OCI-M1 (cell line): ENCODE measurements at places on chromosomes 2 and 18.

- DNase-seq, result no peak
Observed at GRCh38 chr2:191617575-191617974, 60.4 kb upstream of the NABP1 start.

DNA sequence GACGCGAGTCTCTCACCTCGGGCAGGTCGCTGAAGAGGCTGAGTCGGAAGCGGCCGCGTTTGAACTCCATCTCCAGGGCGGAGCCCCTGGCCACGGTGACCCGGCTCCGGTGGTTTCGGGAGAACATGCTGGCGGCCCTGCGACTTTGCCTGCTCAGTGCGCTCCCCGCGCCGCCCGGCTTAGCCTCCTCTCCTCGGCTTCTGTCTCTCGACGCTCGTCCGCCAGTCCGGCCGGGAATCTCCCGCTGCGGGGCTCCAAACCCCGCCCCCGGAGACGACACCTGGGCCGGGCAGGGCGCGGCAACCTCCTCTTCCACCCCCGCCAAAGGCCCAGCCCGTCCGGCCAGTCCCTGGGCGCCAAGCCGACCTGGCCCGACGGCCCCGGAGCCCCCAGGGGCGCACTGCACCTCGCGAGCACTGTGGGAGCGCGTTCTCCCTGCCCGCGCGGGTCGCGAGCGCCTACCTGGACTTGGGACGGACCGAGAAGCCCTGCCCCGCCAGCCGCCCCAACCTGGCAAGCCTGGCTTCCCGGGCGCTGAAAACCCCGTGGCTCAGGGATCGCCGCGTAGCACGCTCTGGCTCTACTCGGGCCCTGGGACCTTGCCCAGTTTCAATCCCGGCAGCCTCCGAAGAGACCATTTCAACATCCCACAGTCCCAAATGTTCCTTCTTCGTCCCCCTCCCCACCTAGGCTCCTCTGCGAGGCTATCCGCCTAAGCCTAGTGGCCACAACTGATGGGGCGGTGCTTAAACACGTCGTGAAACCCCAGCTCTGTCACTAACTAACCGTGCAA, at the start of gene RTKN:
TSS of gene RTKN (minus strand) at position 248 of the 793 bp plus-strand sequence. CDS start at position 127, 121 bp downstream.
- DNase-seq, result no peak

- no peak for DNase-seq
Observed at GRCh38 chr2:209768557-209768956, 3.1 kb upstream of the UNC80 start.

DNA sequence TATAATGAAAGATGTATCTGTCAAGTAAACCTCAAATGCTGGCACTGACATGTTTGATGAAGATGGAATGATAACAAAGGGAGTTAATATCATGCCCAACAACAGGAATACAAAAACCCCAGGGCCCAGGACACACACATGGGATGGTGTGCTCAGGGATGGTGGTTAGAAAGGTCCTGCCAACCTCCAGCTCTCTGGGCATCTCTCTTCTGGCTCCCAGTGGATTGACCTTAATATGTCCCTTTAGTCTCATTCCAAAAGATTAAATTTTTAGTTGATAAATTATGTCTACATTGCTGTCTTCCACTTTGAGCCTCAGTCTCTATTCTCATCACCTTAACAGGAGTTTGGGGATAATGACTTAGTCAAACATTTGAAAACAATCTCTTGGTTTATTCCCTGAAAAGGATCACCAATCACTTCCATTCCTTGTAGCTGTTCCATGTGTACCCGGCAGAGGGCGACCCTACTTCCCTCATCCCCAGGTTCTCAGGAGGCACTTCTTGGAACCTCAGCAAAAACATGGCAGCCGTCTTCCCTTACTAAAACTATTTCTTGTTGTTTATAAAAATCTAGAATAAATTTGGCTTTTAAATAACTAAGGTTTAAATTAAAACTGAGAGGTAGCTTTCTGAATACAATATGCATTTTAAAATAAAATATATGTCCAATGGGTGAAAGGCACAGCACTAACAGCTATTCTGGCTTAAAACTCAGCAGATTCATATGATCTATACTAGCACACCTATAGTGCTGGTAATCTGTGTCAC, 29.6 kb downstream of the MCEE start:
- peak; percentile 76 for DNase-seq

- no peak for DNase-seq
Observed at GRCh38 chr2:128686497-128686859, 367.8 kb upstream of the HS6ST1 start.

GRCh38 chr18:9986156-9986930, 72.5 kb downstream of the VAPA start:
- no peak for DNase-seq

- no peak for DNase-seq
Observed at GRCh38 chr2:230042195-230042594, 26.5 kb downstream of the SLC16A14 start.

DNA sequence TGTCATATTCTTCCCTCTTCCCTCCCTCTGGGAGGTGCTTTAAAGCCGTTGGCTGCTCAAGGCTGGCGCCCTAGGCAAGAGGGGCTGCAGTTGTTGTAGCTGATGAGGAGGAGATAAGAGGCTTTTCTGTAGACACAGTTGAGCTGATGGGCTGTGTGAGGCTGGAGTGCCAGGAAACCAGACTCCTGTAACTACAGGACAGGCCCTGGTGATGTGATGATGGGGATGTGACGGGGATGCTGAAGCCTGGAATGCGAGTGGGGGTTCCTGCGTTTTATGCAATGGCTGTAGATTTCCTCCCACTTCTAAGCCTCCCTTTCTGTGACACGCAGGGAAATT, 5.7 kb upstream of the EFR3B start:
- no peak for DNase-seq

GRCh38 chr18:9617006-9617542, 2.7 kb upstream of the PPP4R1 start:
- peak; percentile 53 for DNase-seq

- DNase-seq, result no peak
Observed at GRCh38 chr18:79354350-79354749, 41.4 kb upstream of the NFATC1 start.

DNA sequence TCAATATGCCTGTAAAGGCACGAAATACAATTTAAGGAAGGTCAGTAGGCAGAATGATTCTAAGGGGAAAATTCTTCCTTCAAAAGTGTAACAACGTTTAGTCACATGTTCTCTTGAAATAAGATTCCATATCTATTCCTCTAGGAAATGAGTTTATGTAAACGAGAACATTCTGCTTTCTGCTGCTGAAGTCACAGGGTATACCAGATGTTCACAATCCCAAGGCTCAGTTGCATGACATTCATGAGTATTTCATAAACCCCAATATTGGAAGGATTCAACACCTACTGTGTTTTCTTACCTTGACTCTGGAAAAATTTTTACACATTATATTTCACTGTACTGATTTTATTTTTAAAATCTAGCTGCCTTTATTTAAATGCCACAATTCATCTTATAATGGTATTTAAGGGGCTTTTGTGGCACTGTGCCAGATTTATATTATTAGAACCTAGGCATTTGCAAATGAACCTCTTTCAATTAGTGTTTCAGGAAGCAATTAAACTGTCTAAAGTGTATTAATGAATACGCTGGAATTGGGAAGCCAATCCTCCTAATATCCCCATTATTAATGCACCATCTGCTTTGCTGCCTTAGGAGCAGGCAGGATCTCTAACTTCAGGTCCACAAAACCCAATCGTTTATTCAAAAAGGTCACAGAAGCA, 542.6 kb upstream of the KLHL29 start:
- DNase-seq, result no peak

- no peak for DNase-seq
Observed at GRCh38 chr2:9889812-9890261, 46.6 kb downstream of the TAF1B start.

GRCh38 chr18:57052173-57052572, 94.7 kb upstream of the BOD1L2 start:
- peak; percentile 33 for DNase-seq

DNA sequence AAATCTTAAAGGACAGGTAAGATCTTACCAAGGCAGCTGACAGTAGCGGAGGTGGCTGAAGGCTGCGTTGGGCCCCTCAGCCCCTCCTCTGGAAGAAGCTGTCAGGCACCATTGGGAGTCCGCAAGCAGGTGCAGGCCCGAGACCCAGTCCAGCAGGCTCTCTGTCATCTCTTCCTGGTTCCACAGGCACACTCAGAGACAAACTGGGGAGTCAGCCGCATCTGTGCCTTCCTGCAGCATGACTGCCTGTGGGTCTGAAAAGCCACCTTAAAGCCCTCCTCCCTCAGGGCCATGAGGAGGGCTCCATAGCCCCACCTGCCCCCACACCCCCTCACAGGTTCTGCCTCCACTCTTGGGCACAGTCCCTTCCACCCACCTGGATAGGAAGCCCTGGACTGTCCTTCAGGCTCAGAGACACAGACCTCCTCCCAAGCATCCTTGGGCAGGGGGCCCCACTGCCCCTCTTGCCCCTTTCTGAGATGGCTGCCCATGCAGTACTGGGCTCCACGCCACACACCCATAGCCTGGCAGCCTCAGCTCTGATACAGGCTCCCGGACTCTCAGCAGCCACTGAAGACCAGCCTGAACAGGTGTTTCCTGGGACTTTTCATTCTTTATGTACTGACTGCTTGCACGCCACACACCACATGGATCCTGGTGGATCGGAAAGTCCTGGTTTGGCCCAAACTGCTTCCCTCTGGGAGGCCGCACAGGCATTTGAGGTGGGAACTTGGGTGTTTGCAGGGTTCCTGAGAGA, 239.8 kb downstream of the SEPTIN10 start:
- no peak for DNase-seq

DNA sequence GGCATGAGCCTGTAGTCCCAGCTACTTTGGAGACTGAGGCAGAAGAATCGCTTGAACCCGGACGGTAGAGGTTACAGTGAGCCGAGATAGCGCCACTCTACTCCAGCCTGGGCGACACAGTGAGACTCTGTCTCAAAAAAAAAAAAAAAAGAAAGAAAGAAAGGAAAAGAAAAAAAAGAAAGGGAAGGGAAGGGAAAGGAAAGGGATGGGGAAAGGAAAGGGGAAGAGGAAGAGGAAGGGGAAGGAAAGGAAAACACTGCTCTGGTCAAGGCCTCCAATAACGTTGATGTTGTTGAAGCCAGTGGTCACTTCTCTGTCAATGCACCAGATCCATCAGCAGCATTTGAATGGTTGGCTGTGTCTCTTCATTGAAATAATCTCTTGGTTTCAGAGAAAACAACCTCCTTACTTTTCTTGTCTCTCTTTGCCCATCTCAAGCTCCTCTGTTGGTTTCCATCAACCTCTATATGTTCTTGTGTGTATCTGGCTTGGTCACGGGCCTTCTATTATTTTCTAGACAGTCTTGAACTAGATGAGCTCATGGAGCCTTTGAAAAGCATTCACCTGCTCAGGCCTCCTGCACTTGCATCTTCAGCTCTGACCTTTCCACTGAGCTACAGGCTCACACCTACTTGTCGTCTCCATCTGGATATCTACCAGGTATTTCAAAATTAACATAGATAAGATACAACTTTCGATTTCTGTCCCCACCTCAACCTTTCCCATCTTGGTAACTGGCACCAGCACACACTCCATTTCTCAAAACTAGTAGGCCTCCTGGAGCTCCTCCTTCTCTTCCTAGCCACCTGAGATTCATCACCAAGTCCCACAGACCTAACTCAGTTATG, 69.4 kb upstream of the LAPTM4A start:
- no peak for DNase-seq

- no peak for DNase-seq
Observed at GRCh38 chr2:239421851-239422250, 21.0 kb upstream of the HDAC4 start.
